ENCODE measurements at places on chromosomes 1 and 21.

- DNase-seq: no peak
These were observed 37.5 kb upstream of the ARF1 start for GRCh38 chr1:228044961-228045360.

- DNase-seq: no peak
These were observed 10.9 kb downstream of the RD3 start for GRCh38 chr1:211480941-211481545.

DNA sequence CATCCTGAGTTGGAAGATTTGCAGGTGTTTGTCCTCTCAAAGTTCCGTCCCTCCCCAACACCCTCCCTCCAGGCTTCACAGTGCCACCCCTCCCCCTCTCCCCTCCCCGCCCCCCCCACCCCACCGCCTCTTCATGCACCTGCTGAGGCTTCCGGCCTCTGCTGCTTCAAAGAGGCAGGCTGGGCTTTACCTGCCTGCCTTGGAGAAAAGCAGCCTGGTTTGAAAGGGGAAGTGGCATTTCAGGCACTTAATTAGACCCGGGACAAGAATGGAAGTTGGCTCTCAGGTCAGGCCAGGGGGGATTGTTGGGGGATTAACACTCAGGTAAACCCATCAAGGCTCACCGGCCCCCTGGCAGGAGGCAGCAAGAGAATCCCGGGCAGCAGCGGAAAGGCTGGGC, 21.1 kb downstream of the PAX7 start:
- DNase-seq: no peak

- DNase-seq: no peak
These were observed 25.0 kb upstream of the UAP1 start for GRCh38 chr1:162536511-162536910.

DNA sequence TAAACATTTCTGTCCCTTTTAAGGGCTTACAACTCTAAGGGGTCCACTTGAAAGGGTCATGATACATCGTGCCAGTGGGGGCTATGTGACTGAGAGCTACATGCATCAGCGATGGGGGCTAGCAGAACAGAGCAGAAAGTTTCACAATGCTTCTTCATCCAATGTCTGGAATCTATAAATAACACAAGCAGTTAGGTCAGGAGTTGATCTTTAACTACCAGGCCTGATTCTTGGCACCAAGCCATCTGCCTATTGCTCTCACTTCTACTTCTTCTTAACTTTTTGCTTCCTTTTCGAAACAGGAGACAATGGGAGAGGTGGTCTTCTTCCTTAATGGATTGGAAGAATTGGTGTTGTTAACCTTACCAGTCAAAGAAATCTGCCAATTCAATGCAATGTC, 410.0 kb downstream of the TGFB2 start:
- DNase-seq: no peak

DNA sequence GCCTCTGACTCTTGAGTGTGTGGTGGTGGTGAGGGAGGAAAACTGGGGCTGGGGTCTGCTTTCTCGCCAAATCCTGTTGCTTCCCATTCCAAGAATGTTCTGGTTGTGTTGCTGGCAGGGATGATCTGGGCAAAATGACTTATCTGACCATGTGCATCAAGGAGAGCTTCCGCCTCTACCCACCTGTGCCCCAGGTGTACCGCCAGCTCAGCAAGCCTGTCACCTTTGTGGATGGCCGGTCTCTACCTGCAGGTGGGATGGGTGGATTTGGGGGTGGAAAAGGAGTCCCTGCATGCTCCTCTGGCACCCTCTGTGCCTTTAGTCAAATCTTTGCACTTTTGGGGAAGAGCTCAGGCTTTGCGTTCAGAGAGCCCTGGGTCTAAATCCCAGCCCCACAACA, 18.1 kb downstream of the CYP4B1 start:
- DNase-seq: no peak

DNA sequence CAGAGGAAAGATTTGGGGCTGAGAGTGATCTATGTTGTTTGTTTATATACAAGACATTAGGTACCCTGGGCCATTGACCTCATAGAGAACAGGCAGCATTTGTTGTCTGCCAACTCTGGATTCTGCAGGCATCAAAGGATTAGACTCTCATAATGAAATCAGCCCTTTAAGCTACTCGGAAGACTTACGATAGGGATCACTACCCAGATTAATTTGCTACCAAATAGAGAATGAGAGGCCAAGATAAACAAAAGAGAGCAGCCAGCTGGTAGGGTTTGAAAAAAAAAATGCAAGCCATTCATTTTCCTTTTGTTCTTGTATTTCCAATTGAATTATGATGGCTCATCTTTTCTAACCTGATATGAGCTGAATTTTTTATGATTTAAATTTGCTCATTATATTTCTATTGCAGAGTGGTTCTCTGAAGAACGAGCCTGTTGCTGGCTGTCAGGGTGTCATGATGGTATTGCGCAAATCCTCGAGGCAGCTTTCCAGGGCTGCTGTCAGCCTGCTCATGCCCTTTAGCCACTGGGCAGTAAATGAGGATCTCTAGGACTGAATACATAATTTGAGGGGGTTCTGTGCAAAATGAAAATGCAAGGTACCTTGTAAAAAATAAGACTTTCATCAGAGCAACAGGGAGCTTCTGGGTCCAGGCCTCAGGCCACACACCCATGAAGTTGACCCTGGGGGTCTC, 116.4 kb upstream of the KCNJ15 start:
- DNase-seq: no peak

GRCh38 chr1:157580179-157580827, 17.6 kb downstream of the FCRL4 start:
- no peak for DNase-seq

DNA sequence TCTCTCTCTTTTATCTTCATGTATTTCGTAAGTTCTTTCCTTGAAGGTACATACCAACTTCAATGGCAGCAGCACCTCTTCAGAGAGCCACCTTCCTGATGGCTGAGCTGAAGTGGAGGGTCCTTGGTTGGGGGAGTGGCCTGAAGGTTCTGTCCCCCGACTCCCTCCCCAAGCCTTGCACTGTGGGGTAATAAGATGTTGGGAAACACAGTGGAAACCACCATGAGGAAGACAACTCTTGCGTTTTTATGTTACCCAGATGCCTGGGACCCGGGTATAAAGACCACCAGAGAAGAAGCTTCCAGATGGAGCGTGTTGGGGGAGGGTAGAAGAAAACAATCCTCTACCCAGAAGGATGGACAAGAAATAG, 794 bp downstream of the KRTAP12-3 start:
- DNase-seq: no peak

- no peak for DNase-seq
These were observed 45.3 kb upstream of the C1orf105 start for GRCh38 chr1:172375211-172375631.

DNA sequence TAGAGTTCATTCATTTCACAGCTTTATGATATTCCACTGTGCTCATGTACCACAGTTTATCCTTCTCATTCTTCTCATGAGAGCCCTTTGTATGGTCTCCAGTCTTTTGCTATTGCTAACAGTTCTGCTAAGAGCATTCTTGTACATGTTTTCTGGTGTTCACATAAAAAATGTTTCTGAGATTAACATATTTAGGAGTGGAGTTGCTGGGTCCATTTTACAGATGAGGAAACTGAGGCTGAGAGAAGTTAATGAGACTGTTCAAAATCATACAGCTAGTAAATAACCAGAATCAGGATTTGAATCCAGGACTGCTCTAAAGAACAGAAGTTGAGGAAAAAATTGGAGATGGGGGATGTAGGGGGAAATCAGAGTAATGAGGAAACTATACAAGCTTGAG, 28.8 kb upstream of the RGS16 start:
- no peak for DNase-seq

DNA sequence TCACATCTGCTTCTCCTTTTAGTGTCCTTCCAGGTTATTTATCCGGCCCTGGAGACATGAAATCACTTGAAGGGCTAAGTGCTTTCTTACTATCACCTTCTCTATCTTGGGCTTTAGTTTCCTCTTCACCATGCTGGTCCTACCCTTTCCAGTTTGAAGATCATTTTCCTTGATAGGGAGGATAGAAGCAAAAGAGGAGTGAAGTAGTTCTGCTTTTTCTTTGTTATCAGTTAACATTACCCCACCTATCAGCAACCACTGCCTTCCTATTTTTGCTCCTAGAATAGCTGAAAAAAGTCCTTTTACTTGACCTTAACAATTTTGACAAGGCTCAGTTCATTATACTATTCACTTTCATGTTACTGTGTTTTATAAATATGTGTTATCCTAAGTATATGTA, 19.4 kb downstream of the RGL1 start:
- DNase-seq: no peak

- DNase-seq: no peak
These were observed 144.1 kb downstream of the DISC1 start for GRCh38 chr1:231770506-231771175.

DNA sequence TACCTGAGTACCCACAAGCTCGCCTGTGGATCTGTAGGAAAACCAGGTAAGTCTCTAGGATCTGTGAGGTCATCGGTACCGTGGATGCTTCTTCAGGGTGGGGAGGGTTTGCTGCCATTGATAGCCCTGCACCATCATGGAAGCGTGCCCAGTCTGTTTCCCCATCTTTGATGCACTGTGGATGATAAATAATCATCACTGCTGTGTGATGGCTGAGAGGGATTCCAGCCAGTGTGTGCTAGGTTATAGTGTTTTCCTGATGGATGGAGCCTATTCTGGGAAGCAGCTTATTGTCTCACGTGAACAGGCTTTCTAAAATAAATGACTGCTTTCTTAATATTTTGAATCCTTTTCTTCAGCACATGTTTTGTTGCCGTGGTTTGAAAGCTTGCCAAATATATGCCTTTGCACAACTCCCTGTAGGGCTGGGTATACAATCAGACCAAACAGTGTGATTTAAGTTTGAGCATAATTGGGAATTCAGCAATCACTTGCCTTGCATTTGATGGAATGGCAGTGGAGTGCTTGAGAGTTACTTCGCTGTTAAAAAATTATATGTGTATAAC, 113.8 kb downstream of the CAMTA1 start:
- no peak for DNase-seq

DNA sequence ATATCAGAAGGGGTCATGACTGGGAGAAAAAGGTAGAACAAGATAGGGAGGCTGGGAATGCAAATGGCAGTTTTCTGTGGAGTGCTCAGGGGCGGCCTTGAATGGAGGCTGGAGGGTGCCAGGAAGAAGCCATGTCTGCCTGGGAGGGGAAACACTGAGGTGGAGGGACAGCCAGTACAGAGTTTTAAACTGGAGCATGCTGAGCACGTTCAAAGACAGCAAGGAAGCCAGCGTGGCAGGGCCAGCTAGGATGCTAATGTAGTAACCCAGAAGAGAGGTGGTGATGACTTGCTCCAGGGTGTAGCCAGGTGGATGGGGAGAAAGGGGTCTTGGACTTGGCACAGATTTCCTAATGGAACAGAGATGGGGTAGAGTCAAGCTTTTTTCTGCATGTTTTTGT, 445.8 kb upstream of the VAMP3 start:
- DNase-seq: no peak

GRCh38 chr1:211885747-211886522, 55.4 kb upstream of the LPGAT1 start:
- DNase-seq: no peak

DNA sequence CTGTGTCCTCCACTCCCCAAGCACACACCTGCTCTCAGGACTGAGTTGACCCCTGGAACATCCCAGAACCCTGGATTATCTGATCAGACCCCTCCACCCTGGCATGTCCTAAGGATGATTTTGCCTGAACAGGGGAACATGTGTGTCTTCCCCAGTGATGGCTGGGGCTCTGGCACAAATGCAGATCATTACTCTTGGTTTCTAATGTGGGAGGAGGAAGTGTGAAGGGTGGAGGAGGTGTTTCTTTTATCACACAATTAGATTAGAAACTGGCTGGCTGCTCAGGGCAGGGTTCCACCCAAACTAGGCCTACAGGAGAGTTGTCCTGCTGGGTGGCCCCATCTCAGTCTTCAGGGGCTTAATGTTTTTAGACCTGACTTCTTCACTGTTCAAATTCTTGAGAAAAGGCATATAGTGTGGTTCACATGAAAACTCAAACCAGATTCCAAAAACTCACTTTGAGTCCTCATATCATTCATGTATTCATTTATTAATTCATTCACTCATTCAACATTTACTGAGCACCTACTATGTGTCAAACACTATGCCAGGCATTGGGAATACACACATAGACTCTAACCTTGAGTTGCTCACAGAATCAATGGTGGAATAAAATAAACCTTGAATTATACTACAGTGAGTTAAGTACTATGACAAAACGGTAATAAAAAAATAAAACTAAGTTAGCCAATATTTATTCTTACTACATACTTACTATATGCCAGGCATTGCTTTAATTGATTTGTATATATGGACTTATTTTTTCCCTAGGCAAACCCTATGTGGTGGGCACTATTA, 221.8 kb upstream of the JUN start:
- DNase-seq: no peak

DNA sequence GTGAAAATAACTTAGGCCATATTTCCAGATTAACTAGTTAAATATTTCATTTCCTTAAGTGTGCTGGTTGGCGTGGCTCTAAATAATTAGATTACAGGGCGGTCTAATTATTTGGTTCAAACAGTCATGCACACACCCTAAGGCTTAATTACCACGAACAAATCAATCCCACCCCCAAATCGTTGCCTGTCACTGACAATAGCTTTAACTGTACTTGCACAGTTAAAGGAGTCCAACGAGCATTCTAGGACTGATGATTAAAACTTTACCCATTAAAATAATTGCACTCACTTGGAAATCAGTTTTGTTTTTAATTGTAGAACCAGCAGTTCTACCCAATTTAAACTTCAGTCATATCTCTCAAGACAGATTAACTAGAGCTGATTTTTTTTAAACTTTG, 1.5 kb upstream of the POU2F1 start:
- DNase-seq: no peak

DNA sequence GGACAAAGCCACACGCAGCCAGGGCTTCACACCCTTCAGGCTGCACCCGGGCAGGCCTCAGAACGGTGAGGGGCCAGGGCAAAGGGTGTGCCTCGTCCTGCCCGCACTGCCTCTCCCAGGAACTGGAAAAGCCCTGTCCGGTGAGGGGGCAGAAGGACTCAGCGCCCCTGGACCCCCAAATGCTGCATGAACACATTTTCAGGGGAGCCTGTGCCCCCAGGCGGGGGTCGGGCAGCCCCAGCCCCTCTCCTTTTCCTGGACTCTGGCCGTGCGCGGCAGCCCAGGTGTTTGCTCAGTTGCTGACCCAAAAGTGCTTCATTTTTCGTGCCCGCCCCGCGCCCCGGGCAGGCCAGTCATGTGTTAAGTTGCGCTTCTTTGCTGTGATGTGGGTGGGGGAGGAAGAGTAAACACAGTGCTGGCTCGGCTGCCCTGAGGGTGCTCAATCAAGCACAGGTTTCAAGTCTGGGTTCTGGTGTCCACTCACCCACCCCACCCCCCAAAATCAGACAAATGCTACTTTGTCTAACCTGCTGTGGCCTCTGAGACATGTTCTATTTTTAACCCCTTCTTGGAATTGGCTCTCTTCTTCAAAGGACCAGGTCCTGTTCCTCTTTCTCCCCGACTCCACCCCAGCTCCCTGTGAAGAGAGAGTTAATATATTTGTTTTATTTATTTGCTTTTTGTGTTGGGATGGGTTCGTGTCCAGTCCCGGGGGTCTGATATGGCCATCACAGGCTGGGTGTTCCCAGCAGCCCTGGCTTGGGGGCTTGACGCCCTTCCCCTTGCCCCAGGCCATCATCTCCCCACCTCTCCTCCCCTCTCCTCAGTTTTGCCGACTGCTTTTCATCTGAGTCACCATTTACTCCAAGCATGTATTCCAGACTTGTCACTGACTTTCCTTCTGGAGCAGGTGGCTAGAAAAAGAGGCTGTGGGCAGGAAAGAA, 8.1 kb downstream of the PSRC1 start:
- DNase-seq: no peak
